ENCODE measurements at places on chromosomes 3 and 15. TPM values are rescaled to one million over a fixed set of nuclear protein-coding genes. Genes with fewer than 3 reads are reported as not detected.

DNA sequence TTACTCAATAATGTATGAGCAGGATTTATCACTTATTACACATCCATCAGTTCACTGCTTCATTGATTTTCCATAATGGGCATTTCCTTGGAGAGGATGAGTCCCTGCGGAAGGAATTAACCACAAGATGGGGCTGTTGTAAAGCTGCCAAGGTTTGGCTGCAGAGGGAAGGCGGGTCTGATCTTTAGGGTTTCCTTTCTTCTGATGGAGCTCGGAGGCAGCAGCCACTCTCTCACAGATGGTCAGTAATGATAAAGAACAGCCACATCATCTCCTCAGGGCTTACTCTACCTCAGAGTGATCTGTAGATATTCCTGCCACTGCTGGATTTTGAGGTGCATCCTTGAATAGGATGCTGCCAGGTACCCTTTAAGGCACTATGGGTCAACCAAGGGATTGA is 115.2 kb downstream of the USP13 start:
- DNase-seq, result no peak
- no peak overlapping the region for H3K4me3 ChIP-seq
- H3K27ac ChIP-seq, result no peak overlapping the region

- H3K4me1 ChIP-seq, result no peaks in the 10 kb centered on the region
- no peak overlapping the region for H3K27ac ChIP-seq
- H3K36me3 ChIP-seq, result no peaks in the 10 kb centered on the region
- H3K27me3 ChIP-seq, result no peaks in the 10 kb centered on the region
Measured at GRCh38 chr3:194537732-194538247, 51.0 kb upstream of the ATP13A3 start.

DNA sequence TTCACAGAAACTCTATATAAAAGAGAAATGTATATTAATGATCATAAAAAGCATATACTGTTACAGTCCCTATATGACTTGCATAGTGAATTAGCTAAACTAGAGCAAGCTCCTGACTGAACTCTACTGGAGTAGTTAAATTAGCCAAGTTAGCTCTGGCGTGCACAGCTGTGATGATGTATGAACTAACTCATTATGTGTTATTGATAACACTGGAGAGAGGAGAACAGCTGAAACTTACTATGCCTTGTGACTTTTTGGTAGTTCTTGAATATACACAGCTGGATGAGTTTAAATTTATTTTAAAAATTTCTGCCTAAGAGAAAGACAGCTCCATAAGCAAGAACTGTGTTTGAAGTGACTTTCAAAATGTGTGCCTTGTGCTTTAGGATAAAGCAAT is 8.1 kb downstream of the TIPARP start:
- H3K4me1 ChIP-seq, result peaks cover 11% of the 10 kb centered on the region
- DNase-seq, result no peak
- H3K27ac ChIP-seq, result no peak overlapping the region
- no peaks in the 10 kb centered on the region for H3K27me3 ChIP-seq

- no peak for DNase-seq
- no peaks in the 10 kb centered on the region for H3K36me3 ChIP-seq
- no peak overlapping the region for H3K4me3 ChIP-seq
- H3K4me1 ChIP-seq, result no peaks in the 10 kb centered on the region
Measured at GRCh38 chr3:31743331-31744089, 210.8 kb downstream of the STT3B start.

- H3K4me1 ChIP-seq, result no peaks in the 10 kb centered on the region
- no peak overlapping the region for H3K4me3 ChIP-seq
- no peak overlapping the region for H3K27ac ChIP-seq
- no peaks in the 10 kb centered on the region for H3K27me3 ChIP-seq
- no peaks in the 10 kb centered on the region for H3K36me3 ChIP-seq
Measured at GRCh38 chr3:117963858-117964257, 1070.8 kb downstream of the IGSF11 start.

- peaks cover 5% of the 10 kb centered on the region for H3K4me1 ChIP-seq
- peaks cover 3% of the 10 kb centered on the region for H3K36me3 ChIP-seq
- H3K27me3 ChIP-seq, result no peaks in the 10 kb centered on the region
- no peak overlapping the region for H3K4me3 ChIP-seq
Measured at GRCh38 chr3:105812194-105812586, 56.6 kb downstream of the CBLB start.

DNA sequence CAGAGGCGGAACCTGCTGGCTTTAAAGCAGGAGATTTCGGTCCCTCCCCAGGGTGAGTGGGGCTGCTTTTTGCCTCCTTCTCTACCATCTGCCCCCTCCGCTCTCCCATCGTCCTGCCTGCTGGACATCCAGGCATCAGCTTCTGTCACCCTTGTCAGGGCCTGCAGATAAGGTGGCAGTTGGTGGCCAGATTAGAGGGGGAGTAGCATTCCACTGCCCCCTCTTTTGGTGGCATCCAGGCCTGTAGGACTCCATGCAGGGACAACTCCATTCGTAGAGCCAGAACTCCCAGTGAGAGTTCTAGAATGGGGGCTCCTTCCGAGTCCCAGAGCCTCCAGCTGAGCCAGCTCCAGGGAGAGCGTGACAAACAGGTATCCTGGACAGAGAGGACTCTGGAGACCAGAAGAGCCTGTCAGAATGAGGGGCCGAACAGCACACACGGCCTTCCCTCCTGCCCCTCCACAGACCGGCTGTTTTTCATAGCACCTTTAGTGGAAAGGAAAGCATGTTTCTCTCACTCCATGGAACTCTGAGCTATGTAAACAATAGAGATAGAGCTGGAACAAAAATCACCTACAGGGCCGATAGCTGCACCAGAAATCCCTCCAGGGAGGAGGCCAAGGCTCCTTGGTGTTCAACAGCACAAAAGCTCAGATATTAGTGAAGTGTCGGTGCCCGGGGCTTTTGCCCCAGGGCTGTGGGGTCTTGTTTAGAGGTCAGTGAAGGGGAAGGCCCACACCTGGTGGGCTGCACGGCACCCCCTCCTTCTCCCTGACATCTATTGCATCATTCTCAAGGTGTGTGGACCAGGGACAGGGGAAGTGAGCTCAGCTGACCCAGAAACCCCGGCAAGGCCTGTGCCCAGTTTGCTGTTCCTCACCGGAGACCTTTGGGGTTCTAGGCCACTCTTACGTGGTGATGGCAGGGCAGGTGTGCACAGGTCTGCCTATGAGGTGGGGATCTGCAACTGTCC is 34.2 kb downstream of the MAGEF1 start:
- peaks cover 23% of the 10 kb centered on the region for H3K4me1 ChIP-seq
- DNase-seq, result no peak
- no peaks in the 10 kb centered on the region for H3K36me3 ChIP-seq
- no peak overlapping the region for H3K27ac ChIP-seq

GRCh38 chr3:104596551-104596950 is 770.2 kb upstream of the ALCAM start:
- DNase-seq, result peak; percentile 53
- H3K36me3 ChIP-seq, result no peaks in the 10 kb centered on the region
- H3K4me3 ChIP-seq, result no peak overlapping the region
- no peak overlapping the region for H3K27ac ChIP-seq
- H3K27me3 ChIP-seq, result no peaks in the 10 kb centered on the region

GRCh38 chr3:160369784-160370183 is 29.2 kb downstream of the IFT80 start:
- H3K36me3 ChIP-seq, result peaks cover 5% of the 10 kb centered on the region
- DNase-seq, result peak; percentile 29
- no peak overlapping the region for H3K27ac ChIP-seq
- no peaks in the 10 kb centered on the region for H3K27me3 ChIP-seq
- H3K4me1 ChIP-seq, result no peaks in the 10 kb centered on the region

GRCh38 chr15:83199288-83199687 is 8.3 kb downstream of the HDGFL3 start:
- H3K27ac ChIP-seq, result no peak overlapping the region
- no peaks in the 10 kb centered on the region for H3K27me3 ChIP-seq
- DNase-seq, result no peak
- H3K4me1 ChIP-seq, result peaks cover 14% of the 10 kb centered on the region
- no peaks in the 10 kb centered on the region for H3K36me3 ChIP-seq

DNA sequence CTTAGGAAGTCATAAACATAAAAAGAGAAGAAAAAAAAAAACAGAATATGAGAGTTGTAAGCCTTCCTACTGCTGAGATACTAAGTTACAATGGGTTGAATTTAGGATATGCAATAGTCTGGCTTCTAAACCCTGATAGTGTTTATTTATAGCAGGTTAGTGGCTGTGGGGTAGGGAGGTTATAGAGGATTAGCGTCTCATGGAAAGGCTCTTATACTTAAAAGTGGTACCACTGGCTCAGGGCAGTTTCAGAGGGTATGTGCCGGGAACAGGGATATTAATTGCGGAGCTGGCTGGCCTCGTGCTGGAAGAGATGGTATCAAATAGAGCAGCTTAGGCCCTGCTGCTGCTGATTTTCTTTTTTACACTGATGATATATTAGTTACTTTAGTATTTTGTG is 60.8 kb downstream of the PFN2 start:
- no peaks in the 10 kb centered on the region for H3K27me3 ChIP-seq
- DNase-seq, result no peak
- no peaks in the 10 kb centered on the region for H3K4me1 ChIP-seq
- H3K4me3 ChIP-seq, result no peak overlapping the region

GRCh38 chr3:171526869-171527268 is 66.7 kb upstream of the TNIK start:
- H3K36me3 ChIP-seq, result no peaks in the 10 kb centered on the region
- H3K27ac ChIP-seq, result no peak overlapping the region
- DNase-seq, result no peak

Gene ABI3BP
- total RNA-seq, result not detected

DNA sequence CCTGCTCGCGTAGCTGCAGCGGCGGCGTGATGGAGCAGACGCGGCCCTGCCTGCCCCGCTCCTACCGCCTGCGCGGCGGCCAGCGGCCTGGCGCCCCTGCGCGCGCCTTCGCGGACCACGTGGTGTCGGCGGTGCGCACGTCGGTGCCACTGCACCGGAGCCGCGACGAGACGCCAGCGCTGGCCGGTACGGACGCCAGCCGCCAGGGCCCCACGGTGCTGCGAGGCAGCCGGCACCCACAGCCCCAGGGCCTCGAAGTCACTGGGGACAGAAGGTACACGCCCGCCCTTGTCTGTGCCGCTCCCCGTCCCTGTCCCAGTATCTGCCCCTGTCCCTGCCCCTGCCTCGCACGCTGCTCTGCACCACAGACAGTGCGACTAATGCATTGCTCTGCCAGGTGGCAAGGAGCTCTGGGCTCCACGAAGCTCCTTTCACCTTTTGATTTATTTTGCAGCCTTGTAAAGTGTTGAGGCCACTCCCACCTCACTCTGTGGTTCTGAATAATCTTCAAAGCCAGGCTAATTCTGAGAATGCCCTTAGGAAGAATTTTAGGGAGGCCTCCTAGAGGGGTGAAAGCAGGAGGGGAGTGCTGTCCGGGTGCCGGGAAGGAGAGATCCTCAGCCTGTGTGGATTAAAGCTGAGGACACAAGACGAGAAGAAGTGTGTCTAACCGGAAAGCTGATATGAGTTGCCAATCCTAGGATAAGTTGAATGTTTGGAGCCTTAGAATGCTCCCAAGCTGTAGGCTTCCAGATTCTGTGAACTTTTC is 100.0 kb downstream of the THSD4 start:
- H3K27ac ChIP-seq, result no peak overlapping the region
- H3K27me3 ChIP-seq, result no peaks in the 10 kb centered on the region
- no peaks in the 10 kb centered on the region for H3K4me1 ChIP-seq
- no peak for DNase-seq

GRCh38 chr3:185549122-185549521 is 3.3 kb downstream of the LIPH start:
- H3K4me1 ChIP-seq, result no peaks in the 10 kb centered on the region
- no peak for DNase-seq
- H3K36me3 ChIP-seq, result no peaks in the 10 kb centered on the region
- no peaks in the 10 kb centered on the region for H3K27me3 ChIP-seq

- peak; percentile 18 for DNase-seq
- H3K4me1 ChIP-seq, result peaks cover 20% of the 10 kb centered on the region
- no peak overlapping the region for H3K27ac ChIP-seq
- H3K36me3 ChIP-seq, result no peaks in the 10 kb centered on the region
Measured at GRCh38 chr3:32106929-32107362, 526 bp downstream of the GPD1L start.

Gene PLA2G4F
- total RNA-seq, result not detected

- no peaks in the 10 kb centered on the region for H3K4me1 ChIP-seq
- no peak overlapping the region for H3K4me3 ChIP-seq
- H3K27ac ChIP-seq, result no peak overlapping the region
- H3K27me3 ChIP-seq, result no peaks in the 10 kb centered on the region
Measured at GRCh38 chr15:63368503-63368902, 13.1 kb downstream of the CA12 start.

- H3K4me1 ChIP-seq, result no peaks in the 10 kb centered on the region
- H3K36me3 ChIP-seq, result no peaks in the 10 kb centered on the region
- no peaks in the 10 kb centered on the region for H3K27me3 ChIP-seq
- no peak overlapping the region for H3K4me3 ChIP-seq
- no peak for DNase-seq
- no peak overlapping the region for H3K27ac ChIP-seq
Measured at GRCh38 chr3:170494766-170495165, 76.1 kb downstream of the CLDN11 start.

- peaks cover 27% of the 10 kb centered on the region for H3K27me3 ChIP-seq
- H3K36me3 ChIP-seq, result no peaks in the 10 kb centered on the region
- no peak overlapping the region for H3K27ac ChIP-seq
- H3K4me3 ChIP-seq, result no peak overlapping the region
Measured at GRCh38 chr15:95291898-95292472, 1038.5 kb upstream of the NR2F2 start.

Gene CHST14
- 9.8 TPM for total RNA-seq

DNA sequence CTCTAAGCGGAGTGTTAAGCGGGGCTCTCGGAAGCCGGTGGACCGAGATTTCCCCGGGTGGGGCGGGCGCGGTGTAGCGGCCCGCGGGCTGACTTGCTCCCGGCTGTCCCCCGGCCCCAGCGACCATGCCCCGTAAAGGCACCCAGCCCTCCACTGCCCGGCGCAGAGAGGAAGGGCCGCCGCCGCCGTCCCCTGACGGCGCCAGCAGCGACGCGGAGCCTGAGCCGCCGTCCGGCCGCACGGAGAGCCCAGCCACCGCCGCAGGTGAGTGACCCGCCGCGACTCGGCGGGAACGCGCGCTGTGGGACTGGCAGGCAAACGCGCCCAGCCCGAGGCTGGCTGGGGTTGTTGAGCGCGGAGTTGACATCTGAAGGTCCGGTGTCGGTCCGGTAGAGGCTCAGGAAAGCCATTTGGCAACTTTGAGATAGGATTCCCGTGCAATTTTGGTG is 1.3 kb downstream of the SMC4 start:
- peaks cover 13% of the 10 kb centered on the region for H3K4me1 ChIP-seq
- H3K4me3 ChIP-seq, result peak overlapping the region; percentile 94
- no peaks in the 10 kb centered on the region for H3K27me3 ChIP-seq
- DNase-seq, result peak; percentile 24
- H3K36me3 ChIP-seq, result no peaks in the 10 kb centered on the region
- peak overlapping the region; percentile 71 for H3K27ac ChIP-seq

GRCh38 chr3:184710870-184711492 is 883 bp downstream of the MAGEF1 start:
- peaks cover 16% of the 10 kb centered on the region for H3K4me1 ChIP-seq
- no peaks in the 10 kb centered on the region for H3K36me3 ChIP-seq
- peak overlapping the region; percentile 66 for H3K27ac ChIP-seq
- no peak for DNase-seq
- H3K4me3 ChIP-seq, result peak overlapping the region; percentile 63
- no peaks in the 10 kb centered on the region for H3K27me3 ChIP-seq

- no peak overlapping the region for H3K4me3 ChIP-seq
- DNase-seq, result no peak
- H3K36me3 ChIP-seq, result no peaks in the 10 kb centered on the region
- H3K4me1 ChIP-seq, result no peaks in the 10 kb centered on the region
- no peak overlapping the region for H3K27ac ChIP-seq
- H3K27me3 ChIP-seq, result no peaks in the 10 kb centered on the region
Measured at GRCh38 chr3:62669161-62669560, 206.1 kb downstream of the CADPS start.

- no peak within 1 kb of the TSS for H3K27ac ChIP-seq
- H3K36me3 ChIP-seq, result no peaks in the 10 kb centered on the region
- DNase-seq, result no peak
- no peaks in the 10 kb centered on the region for H3K4me1 ChIP-seq
- H3K4me3 ChIP-seq, result no peak within 1 kb of the TSS
Measured at GRCh38 chr3:134650431-134651346, at the start of gene KY. TSS of gene KY (minus strand) at chr3:134651022. CDS start at chr3:134650960, 62 bp downstream.
